ENCODE measurements at places on chromosomes 7 and 10.

- no peak for DNase-seq
Measured at GRCh38 chr10:116690356-116691322, 51.7 kb downstream of the HSPA12A start.

- DNase-seq: no peak
Measured at GRCh38 chr7:26398756-26399509, 107.3 kb downstream of the SNX10 start.

DNA sequence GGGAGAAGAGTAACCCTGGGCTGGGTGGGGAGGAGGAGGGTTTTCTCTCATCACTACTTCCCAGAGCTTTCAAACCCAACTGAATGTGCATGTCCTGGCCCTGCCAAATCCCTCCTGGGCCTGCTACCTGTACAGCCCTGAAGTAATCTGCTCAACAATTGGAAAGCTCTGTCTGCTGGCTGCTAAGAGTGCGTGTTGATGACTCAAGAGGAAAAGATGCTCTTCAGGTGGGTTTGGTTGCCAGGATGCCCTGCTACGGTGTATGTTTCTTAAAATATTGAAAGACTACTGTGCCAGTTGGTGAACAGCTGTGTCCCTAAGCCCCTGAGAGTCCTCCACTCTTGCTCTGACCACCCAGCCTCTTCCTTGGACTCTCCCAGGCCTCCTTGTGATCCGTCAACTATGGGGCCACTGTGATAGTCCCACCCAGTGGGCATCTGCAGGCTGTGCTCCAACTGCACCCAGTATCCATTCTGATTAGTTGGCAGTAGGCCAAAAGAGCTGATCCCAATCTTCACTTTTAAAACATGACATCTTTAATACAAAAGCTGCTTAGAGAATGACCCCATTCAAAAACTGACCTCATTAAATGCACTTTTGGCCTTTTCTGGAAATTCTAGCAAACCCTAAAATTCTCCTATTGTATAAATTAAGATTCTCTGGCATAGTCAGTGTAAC lies 85.6 kb downstream of the AOAH start:
- DNase-seq: no peak

- DNase-seq: no peak
Measured at GRCh38 chr7:117269417-117269816, 53.4 kb downstream of the WNT2 start.

DNA sequence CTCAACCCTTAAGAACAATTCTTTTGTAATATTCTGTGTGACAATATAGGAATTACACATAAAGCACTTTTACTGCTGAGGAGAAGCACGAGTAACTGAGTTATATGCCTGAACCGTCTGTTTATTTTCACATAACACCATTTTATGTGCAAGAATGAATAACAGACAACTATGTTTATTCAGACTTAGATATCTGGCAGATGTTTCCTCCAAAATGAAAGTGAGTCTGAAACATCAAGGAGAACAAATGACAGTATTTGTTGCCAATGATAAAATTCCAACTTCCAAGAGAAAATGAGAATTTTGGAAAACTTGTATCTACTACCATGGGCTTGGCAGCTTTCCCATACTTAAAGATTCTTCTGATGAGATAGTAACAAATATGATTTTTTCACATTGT lies 51.4 kb downstream of the DNMBP start:
- no peak for DNase-seq

DNA sequence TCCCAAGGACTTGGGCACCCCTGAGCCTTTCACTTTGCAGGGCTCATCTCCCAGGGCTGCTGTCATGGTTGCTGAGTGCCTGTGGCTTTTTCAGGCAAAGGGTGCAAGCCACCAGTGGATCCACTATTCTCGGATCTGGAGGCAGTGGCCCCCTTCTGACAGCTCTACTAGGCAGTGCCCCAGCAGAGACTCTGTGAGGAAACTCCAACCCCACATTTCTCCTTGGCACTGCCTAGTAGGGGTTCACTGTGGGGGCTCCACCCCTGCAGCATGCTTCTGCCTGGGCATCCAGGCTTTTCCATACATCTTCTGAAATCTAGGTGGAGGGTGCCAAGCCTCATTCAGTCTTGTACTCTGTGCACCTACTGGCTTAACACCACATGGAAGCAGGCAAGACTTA lies 675.0 kb upstream of the MBL2 start:
- DNase-seq: no peak

DNA sequence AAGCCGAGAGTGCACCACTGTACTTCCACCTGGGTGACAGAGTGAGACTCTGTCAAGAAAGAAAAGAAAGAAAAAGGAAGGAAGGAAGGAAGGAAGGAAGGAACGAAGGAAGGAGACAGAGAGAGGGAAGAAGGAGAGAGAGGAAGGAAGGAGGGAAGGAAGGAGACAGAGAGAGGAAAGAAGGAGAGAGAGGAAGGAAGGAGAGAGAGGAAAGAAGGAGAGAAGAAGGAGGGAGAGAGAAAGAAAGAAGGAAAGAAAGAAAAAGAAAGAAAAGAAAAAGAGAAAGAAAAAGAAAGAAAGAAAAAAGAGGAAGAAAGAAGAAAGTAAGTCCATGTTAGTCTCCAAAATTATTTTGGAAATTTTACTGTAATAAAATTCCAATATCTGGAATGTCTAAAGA lies 33.4 kb upstream of the RSBN1L start:
- DNase-seq: no peak

- DNase-seq: no peak
Measured at GRCh38 chr7:7768977-7769709, 50.7 kb upstream of the RPA3 start.

DNA sequence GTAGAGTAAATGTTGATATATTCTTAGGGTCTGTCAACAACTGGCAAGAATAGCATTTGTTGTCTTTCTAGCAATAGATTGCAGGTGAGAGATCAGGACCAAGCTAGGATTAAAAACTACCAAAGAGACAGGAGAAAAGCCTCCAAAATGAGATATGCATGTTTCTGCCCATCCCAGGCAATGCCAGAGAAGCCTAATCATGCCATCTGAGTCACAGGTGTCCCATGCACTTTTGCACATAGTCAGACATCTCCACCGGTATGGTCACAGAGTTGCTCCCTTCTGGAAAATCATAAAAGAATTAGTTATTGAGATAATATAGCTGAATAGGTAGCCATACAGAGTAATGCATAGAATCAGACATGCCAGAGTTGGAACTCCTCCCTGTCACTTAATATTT lies 50.6 kb downstream of the PDK4 start:
- DNase-seq: no peak

DNA sequence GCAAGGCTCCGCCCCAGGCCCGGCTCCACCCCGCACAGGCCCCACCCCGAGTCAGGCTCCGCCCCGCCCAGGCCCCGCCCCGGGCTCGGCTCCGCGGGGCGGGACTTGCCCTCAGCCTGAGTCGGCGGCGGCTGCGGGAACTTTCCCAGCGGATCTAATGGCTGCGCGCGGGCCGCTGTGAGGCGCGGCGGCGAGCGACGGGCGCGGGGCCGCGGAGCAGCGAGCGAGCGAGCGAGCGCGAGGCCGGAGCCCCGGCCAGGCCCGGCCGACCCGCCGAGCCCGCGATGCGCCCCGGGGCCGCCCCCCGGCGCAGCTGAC lies at the start of gene INPP5A:
TSS of gene INPP5A (plus strand) at position 104 of the 318 bp plus-strand sequence. CDS start 310 bp downstream, outside the sequence.
- no peak for DNase-seq

DNA sequence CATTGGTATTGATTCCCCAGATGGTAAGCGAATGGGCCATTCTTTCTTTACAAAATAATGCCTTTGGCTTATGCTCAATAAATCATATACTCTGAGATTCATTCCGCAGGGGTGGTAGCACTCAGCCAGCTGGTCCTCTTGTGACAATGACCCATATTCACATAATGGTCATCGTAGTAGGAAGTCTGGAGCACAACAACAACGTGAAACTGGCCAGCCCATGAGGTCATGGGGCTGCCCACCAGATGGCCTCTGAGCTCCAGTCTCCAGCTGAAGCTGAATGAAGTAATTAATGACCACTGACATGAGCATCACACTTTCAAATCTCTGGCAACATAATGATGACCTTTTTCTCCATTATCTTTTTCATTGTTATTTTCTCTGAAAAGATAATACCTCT lies 42.3 kb upstream of the SORCS1 start:
- DNase-seq: no peak

GRCh38 chr7:115183431-115184057 lies 261.6 kb downstream of the MDFIC start:
- DNase-seq: no peak

DNA sequence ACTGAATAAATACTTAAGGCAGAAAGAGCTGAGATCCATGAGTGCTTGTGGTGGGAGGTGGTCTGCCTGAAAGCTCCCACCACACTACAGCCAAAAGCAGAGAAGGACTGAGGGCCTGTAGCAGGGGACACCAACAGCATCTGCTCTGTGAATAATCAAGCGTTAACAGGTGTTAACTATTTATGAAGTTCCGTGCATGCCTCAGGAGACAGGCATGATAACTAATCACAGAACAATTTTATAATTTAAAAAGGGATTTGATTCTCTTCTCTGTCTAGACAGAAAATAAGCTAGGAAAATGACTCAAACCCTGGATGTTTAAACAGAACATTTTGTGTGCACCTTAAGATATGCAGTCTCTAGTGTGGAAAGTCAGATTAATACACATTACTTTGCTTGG lies 61.5 kb upstream of the GHITM start:
- no peak for DNase-seq

DNA sequence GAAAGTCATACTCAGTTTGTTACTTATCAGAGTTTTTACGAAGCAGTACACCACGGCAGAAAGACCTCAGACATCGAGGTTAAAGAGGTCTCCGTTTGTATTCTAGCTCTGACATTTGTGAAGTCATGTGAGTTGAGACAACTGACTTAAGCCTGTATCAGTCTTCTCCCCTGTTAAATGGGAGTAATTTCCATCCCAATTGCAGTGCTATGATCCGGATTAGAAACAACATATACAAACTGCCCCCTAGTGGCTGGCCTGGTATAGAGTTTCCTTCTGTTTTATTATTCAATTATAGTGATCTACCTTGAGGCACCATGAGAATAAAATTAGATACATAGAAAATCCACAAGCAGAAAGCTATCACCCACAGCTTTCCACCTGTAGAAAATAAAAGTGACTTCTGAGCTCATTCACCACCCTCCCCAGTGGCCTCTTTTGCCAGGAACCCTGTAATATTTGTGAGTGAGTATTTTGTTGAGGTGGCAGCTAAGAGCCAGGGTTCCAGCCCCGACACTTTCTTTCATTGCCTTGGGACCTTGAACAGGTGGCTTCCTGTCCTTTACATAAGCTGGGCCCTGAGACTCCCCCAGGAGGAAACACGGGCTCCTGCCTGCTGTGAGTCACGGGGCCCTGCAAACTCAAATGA lies 607.2 kb upstream of the MGMT start:
- no peak for DNase-seq

- DNase-seq: no peak
Measured at GRCh38 chr7:94921911-94922310, 14.5 kb downstream of the PPP1R9A start.

DNA sequence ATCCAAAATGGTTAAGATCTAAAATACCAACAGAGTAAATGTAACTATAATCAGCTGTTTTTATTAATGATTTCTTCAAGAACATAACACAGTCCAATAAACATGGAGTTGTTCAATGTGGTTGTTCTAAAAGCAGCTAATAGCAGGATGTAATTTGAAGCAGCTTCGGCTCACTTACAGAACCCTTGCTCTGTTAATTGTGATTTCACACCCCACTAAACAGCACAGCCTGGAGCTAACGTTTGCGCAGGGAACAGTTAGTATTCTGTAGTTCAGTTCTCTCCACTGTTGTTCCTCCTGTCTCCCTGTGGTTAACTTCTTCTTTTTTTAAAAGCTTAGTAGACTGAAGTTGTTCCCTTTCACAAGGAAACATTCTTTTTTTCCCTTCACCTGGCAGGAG lies 104.0 kb downstream of the GRM3 start:
- no peak for DNase-seq

GRCh38 chr10:14491811-14492210 lies 161.1 kb upstream of the FRMD4A start:
- no peak for DNase-seq

GRCh38 chr7:64871761-64872160 lies 31.3 kb upstream of the ZNF273 start:
- no peak for DNase-seq

DNA sequence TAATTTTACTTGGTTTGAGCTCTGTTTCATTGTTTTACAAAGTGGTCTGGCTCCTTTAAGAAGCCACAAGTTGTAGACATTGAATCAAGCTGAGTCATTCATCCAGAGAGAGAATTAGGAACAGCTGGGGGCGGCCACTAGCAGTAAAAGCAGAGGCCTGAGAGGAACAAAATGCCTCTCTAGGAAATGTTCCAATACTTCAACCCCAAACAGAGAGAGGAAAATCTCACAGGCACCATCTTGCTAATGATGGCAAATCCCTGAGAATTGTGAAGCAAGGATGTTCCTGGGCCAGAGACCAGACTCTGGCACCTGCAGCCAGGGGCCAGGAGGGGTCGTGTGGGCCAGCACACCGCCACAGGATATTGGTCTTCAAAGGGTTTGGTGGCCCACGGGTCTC lies 26.5 kb upstream of the TRIL start:
- DNase-seq: no peak

- DNase-seq: no peak
Measured at GRCh38 chr10:59456199-59456598, 93.8 kb upstream of the FAM13C start.

DNA sequence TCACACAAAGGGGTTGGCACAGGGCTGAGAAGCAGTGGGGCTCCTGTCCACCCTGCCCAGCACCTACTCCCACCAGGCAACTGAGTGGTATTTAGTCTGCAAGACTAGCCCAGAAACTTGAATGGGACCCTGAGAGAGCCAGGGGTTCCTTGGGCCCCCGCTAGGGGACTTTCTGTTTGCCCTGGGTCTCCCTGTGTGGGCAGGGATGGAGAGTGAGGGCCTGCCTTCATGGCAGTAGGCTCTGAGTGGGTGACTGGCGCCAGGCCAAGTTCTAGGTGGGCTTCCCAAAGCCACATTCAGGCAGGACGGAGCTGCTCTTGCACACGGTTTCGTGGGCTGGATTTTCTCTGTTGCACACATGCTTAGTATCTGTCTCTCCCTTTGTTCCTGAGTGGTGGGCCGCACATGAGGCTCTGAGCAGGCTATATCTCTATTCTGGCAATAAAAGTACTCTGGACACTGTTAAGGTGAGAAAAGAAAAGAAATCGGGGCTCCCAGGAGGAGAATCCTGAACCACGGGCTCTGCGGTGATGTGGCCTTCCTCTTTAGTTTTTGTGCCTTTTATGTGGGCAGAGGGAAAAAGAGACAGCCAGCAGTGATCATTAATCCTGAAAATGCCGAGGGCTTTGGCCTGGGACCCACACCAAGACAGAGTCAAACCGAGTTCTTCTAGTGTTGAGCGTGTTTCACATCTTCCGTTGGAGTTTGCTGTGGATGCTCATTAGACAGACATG lies 26.9 kb downstream of the IL2RA start:
- DNase-seq: no peak

Measured in stimulated activated CD4-positive, alpha-beta T cell treated with anti-CD3 and anti-CD28 coated beads, Interleukin-1b, Interleukin-23, amount 100 ng/mL, for 1 hour (primary cell).